ENCODE measurements at places on chromosomes 5 and 9.

GRCh38 chr5:125485771-125486170 lies 739.3 kb upstream of the ZNF608 start:
- DNase-seq, result no peak
- H3K27me3 ChIP-seq, result no peaks in the 10 kb centered on the region
- peaks cover 64% of the 10 kb centered on the region for H3K4me1 ChIP-seq
- H3K36me3 ChIP-seq, result no peaks in the 10 kb centered on the region
- H3K4me3 ChIP-seq, result no peak overlapping the region

- H3K4me1 ChIP-seq, result no peaks in the 10 kb centered on the region
- no peak overlapping the region for H3K4me3 ChIP-seq
- DNase-seq, result no peak
- no peak overlapping the region for H3K27ac ChIP-seq
- no peaks in the 10 kb centered on the region for H3K36me3 ChIP-seq
- no peaks in the 10 kb centered on the region for H3K27me3 ChIP-seq
These were observed 255.9 kb downstream of the FAM114A2 start for GRCh38 chr5:153782589-153783361.

DNA sequence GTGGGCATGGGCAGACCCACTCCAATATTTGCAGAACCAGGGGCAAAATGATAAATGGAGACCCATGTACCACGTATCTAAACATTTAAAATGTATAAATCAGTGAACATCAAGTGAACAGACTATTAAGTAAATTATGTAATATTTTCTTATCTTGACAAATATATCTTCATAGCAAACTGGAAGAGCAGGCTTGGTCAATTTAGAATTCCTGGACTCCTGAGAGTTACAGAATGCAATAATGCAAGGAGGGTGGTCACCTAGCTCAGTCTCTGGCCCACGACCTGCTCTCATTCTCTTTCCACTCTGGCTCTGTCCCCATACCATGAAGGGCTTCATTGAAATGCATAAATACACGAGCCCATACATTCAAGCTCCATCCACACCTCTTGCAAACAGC lies 398.0 kb downstream of the ENC1 start:
- H3K4me3 ChIP-seq, result no peak overlapping the region
- no peaks in the 10 kb centered on the region for H3K36me3 ChIP-seq
- DNase-seq, result no peak
- H3K27me3 ChIP-seq, result no peaks in the 10 kb centered on the region
- peaks cover 8% of the 10 kb centered on the region for H3K4me1 ChIP-seq

- peak overlapping the region; percentile 69 for H3K27ac ChIP-seq
- H3K27me3 ChIP-seq, result no peaks in the 10 kb centered on the region
- peaks cover 8% of the 10 kb centered on the region for H3K36me3 ChIP-seq
- DNase-seq, result no peak
- H3K4me1 ChIP-seq, result no peaks in the 10 kb centered on the region
These were observed 35.9 kb upstream of the UBAP2 start for GRCh38 chr9:34084562-34084961.

DNA sequence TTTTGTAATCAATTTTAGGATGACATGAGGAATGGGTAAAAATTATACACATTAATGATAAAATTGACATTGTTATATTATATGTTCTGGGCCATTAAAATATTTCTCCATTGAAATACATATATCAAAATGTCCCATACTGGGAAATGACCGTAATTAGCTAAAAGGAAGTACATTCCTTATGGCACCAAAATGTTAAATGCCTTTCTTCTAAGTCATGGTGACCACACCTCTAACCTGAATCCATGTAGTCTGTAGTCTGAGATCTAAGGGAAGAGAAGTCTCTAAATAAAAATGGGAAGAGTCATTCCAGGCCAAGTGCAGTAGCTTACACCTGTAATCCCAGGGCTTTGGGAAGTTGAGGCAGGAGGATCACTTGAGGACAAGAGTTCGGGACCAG lies 10.0 kb upstream of the GDA start:
- H3K27ac ChIP-seq, result no peak overlapping the region
- no peak for DNase-seq
- no peaks in the 10 kb centered on the region for H3K36me3 ChIP-seq

- no peak for DNase-seq
- H3K27me3 ChIP-seq, result no peaks in the 10 kb centered on the region
- H3K36me3 ChIP-seq, result no peaks in the 10 kb centered on the region
- H3K27ac ChIP-seq, result no peak overlapping the region
- H3K4me3 ChIP-seq, result no peak overlapping the region
These were observed 86.9 kb downstream of the PTPN3 start for GRCh38 chr9:109411069-109411761.

- peaks cover 8% of the 10 kb centered on the region for H3K4me1 ChIP-seq
- H3K36me3 ChIP-seq, result no peaks in the 10 kb centered on the region
- H3K27me3 ChIP-seq, result no peaks in the 10 kb centered on the region
- no peak overlapping the region for H3K4me3 ChIP-seq
- DNase-seq, result no peak
- H3K27ac ChIP-seq, result no peak overlapping the region
These were observed 24.3 kb upstream of the ENHO start for GRCh38 chr9:34546834-34547827.
